Caco-2 (cell line): ENCODE measurements at places on chromosomes 7 and 10. TPM values are rescaled to one million over a fixed set of nuclear protein-coding genes. Genes with fewer than 3 reads are reported as not detected.

The IFIT1B gene
- not detected in 2 replicates for total RNA-seq

The TSPAN15 gene
- total RNA-seq = 86.5 and 89.0 TPM in 2 replicates

The ZSWIM8 gene
- total RNA-seq = 93.2 and 103 TPM in 2 replicates

DNA sequence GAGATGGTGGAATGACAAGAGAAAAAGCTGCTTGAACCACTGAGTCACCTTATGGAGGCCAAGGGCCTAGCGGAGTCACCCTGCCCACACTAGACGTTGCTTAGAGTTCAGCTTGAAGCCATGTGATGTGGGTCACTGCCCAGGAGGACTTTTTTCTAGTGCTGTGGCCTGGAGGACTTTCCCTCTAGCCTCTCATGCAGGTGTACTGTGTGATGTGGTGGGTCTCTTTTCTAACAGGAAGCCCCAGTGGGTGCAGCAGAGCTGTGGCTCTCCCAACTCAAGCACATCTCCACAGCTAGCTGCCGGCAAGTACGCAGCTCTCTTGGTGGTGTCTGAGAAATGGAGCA is 13.6 kb downstream of the POR start:
- DNase-seq = no peak
- no peak overlapping the region for H3K4me3 ChIP-seq
- no peaks in the 10 kb centered on the region for H3K36me3 ChIP-seq
- no peak overlapping the region for H3K27ac ChIP-seq
- peaks cover 3% of the 10 kb centered on the region for H3K4me1 ChIP-seq
